Thyroid gland (tissue), 4 donors: ENCODE measurements at places on chromosomes 3 and 15. TPM values are rescaled to one million over a fixed set of nuclear protein-coding genes. Genes with fewer than 3 reads are reported as not detected.

- peaks cover 8% of the 10 kb centered on the region for H3K4me1 ChIP-seq
- no peaks in the 10 kb centered on the region for H3K36me3 ChIP-seq
- no peak overlapping the region for H3K4me3 ChIP-seq
- H3K27ac ChIP-seq, result peak overlapping the region; percentile 19
- no peak for DNase-seq
- no peaks in the 10 kb centered on the region for H3K27me3 ChIP-seq
Observed at GRCh38 chr15:25346371-25346770, 92.5 kb downstream of the UBE3A start.

DNA sequence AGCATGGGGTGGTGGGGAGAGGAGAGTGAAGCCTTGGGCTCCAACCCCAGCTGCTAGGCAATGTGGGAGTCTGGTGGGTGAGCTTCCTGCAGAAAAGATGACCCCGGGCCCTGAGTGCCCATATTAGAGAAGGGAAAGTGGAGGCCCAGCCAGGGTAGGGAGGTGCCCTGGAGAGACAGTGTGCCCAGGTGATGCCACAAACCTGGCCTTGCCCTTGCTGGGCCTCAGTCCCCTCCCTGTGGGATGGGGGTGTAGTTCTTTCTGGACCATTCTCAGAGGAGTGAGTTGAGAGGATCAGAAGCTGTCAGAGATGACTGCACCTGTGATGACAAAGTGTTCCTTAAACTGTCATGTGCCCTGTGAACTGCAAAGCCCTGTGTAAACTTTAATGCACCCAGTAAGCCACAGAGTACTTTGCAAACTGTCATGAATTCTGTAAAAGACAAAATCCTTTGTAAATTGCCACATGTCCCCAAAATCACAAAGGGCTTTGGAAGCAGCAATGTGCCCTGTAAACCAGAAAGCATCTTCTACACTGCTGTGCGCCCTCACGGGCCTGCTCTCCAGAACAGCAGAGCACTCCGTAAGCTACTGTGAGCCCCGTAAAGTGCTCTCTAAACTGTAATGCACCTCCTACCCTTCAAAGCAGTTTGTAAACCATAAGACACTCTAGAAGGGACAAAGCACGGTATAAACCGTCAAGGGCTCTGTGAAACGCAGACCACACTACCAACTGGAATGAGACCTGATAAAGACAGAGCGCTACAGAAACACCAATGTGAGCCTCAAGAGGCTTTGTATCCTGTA lies 51.3 kb upstream of the FGD5 start:
- H3K4me3 ChIP-seq, result no peak overlapping the region
- H3K4me1 ChIP-seq, result no peaks in the 10 kb centered on the region
- H3K27ac ChIP-seq, result no peak overlapping the region
- H3K27me3 ChIP-seq, result no peaks in the 10 kb centered on the region
- no peaks in the 10 kb centered on the region for H3K36me3 ChIP-seq

- no peak for DNase-seq
- peaks cover 40% of the 10 kb centered on the region for H3K4me1 ChIP-seq
- H3K36me3 ChIP-seq, result no peaks in the 10 kb centered on the region
- H3K27me3 ChIP-seq, result no peaks in the 10 kb centered on the region
- peak overlapping the region; percentile 87 for H3K27ac ChIP-seq
- H3K4me3 ChIP-seq, result no peak overlapping the region
Observed at GRCh38 chr3:42052132-42052483, 39.0 kb upstream of the TRAK1 start.

The SNURF gene
- 42.9 TPM for total RNA-seq

The KIF7 gene
- 6.8 TPM for total RNA-seq

- H3K36me3 ChIP-seq, result no peaks in the 10 kb centered on the region
- H3K4me3 ChIP-seq, result no peak overlapping the region
- peaks cover 8% of the 10 kb centered on the region for H3K4me1 ChIP-seq
- H3K27me3 ChIP-seq, result no peaks in the 10 kb centered on the region
- no peak for DNase-seq
Observed at GRCh38 chr3:99929745-99930139, 112.1 kb downstream of the CMSS1 start.
